Left cardiac atrium (tissue), 4 donors: ENCODE measurements at places on chromosomes 2 and 18.

- DNase-seq: no peak
Measured at GRCh38 chr2:159788253-159788652, 9.8 kb downstream of the CD302 start.

DNA sequence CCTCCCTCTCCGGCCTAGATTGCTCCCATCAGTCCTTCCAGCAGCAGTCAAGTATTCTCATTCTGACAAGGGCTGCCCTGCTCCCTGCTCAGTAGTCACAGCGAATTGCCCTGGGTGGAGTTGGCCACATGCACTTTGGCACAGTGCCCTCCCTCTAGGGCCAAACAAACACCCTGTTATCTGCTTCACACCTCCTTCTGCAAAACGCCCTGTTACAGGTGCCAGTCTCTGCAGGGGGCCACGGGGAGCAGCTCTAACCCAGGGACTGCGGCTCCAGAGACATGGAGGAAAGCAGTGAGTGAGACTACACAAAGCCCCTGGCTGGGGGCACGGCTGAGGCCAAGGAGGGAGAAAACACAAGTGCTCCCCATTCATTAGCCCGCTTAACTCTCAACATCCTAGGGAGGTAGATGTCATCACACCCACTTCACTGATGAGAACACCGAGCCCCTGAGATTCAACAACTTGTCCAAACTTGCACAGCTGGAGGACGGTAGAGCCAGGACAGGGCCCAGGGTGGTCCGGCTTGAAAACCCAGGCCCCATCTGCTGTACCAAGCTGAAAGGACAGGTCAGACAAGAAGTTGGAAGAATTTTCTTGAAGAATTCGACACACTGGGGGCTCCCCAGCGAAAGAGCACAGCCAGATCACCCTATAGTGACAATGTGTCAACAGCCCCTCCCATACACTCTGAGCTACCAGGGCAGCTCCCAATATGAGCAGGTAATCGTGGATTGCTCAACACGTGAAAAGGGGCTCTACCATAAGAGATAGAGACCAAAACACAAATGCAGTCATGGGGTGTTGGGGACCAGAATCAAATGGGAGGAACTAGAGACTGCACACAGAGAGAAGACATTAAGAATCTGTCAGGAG, 8.7 kb upstream of the TFCP2L1 start:
- no peak for DNase-seq

- no peak for DNase-seq
Measured at GRCh38 chr18:46096651-46097300, 1.3 kb downstream of the ATP5F1A start.

GRCh38 chr2:20457661-20458630, 11.1 kb downstream of the RHOB start:
- no peak for DNase-seq

DNA sequence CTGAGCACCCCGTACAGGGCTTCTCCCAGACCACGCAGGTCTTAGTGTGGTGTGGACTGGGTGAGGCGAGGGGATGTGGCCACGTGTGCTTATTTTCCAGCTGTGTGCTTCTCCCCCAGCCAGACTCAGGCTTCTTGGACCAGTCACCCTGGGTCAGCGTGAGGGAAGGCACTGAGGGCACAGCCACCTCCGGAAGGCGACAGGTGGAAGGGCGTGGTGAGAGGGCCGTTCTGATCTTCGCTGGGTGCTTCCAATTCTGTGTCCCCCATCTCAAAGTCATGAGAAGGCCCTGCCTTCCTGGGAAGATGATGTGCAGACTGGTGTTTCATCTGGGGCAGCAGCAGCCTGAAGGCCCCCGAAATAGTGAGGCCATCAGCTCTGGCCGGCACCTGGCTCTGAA, 169.7 kb upstream of the MYCN start:
- DNase-seq: no peak

- no peak for DNase-seq
Measured at GRCh38 chr2:170365686-170366085, 187.7 kb downstream of the MYO3B start.

GRCh38 chr2:161100211-161100895, 59.9 kb upstream of the TANK start:
- no peak for DNase-seq

GRCh38 chr2:3968736-3969135, 265.4 kb downstream of the DCDC2C start:
- no peak for DNase-seq

DNA sequence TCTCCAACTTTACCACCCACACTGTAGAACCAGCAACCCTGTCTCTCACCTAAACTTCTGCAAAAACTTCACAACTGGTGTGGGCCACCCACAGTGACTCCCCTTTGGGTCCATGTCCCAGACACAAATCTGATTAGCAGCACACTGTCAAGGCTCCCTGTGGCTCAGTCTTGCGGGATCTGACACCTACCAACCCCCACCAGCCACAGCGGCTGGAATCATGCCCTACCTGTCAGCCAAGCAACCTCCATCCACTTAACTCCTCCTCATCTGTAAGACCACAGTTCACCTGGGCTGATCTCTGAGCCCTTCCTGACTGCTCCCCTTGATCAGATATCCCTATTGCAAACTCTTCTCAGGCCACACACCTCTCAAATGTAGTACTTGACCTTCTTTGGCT, 14.6 kb downstream of the TCF4 start:
- no peak for DNase-seq

DNA sequence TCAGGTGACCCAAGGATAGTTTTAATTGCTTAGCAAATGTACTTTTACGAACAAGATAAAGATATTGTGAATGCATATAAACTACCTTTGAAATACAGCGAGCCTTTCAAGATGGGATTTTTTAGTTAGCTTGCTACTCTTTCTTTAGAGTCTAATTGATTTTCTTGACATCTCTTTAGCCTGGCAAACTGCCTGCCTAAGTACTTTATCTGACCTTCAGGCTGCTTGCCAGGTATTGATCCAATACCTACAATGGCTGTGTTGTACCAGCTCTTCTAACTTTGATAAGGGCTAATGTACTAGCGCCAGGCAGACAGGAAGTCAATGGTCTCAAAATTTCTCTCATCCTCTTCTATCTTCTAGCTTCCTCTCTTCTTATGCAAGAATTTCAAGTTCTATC, 414.4 kb upstream of the ACVR2A start:
- DNase-seq: no peak

- DNase-seq: no peak
Measured at GRCh38 chr2:231132129-231132528, 7.3 kb upstream of the HTR2B start.

DNA sequence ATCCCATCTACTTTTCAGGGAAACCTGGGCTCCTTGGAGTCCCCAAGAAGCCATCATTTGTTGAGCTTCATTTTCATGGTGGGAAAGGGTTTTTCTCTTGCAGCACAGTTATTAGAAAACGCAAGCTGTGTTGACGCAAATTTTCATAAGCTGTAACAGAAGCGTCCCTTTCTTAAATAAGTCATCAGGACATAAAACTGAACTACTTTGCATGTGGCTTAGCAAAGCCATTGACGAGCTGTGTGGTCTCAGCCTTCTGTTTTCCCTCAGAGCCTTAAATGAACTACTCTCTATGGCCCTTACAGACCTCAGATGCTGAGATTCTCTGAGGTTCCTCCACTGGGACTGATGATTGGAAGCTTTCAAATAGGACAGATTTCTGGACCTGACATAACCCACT, 85.1 kb downstream of the ARL4C start:
- DNase-seq: no peak

GRCh38 chr2:172967036-172967982, 108.3 kb upstream of the MAP3K20 start:
- no peak for DNase-seq

DNA sequence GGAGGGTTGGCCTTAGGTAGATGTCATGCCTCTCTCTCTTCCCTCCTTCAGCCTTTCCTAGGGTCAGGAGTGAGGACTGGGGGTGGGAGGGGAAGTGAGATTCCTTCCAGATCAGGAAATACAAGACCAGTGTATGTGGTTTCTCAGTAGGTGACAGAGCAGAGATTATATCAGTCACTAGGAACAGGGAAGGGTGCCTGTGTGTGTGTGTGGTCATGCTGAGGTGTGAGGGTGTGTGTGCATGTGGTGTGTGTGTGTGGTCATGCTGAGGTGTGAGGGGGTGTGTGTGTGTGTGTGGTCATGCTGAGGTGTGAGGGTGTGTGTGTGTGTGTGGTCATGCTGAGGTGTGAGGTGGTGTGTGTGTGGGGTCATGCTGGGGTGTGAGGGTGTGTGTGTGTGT, 259.8 kb downstream of the LOXHD1 start:
- no peak for DNase-seq

GRCh38 chr2:15708865-15709820, 117.5 kb downstream of the DDX1 start:
- DNase-seq: peak; percentile 46

DNA sequence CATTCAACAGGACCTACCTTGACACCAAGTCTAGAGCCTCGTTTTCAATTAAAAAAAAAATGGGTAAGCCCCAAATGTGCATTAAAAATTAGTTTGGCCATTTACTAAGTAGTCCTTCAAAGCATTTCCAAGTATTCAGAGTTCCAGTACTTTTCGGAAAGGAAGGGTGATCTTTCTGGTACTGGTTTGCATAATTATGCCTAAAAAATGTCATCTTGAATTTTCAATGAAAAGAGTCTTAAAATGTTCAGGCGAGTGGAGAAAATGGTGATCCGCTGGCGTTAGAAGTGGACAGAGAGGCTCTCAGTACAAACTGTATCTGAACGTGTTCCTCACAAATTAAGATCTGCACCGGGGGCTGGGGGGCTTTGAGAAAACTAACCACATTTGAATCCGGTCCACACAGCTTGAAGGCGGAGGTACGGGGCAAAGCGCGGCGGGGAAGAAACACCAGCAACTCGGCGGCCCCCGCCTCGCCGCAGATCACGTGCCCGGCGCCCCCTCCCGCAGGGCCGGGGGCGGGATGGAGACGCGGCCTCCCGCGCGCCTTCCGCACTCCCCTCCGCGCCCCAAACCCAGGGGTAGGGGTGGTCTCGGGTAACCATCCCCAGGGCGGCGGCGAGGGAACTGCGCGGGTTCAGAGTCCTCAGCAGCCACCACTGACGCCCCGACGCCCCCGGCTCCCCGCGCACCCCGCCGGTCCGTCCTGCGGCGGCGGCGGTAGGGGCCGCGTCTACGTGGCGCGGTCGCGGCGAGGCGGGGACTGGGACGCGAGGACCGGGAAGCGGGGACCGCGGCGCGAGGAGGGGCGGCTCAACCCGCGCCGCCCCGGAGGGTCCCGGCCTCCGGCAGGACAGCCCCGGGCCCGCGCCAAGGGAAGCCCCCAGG, 564 bp downstream of the LPIN2 start:
- DNase-seq: peak; percentile 53

DNA sequence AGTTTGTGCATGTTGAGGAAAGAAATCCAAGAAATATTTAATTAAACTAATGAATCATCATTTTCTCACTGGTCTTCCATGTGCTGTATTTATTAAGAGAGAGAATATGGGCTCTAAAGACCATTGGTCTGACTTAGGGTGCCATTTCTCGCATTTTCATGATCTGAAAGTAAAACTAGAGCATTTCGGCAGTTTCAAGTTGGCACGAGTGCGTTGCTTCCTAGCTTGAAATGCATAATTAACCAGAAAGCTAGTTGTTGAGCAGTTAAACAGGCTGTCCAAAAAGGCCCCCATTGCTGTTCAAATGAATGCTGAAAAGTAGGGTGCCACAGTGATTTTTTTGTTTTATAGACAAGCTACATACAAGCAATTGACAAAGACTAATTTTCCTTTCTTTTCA, 47.4 kb downstream of the SLC8A1 start:
- no peak for DNase-seq

- DNase-seq: no peak
Measured at GRCh38 chr2:10530607-10531239, 82.6 kb upstream of the ODC1 start.

- no peak for DNase-seq
Measured at GRCh38 chr2:206266130-206267125, 8.0 kb upstream of the ZDBF2 start.

- peak; percentile 82 for DNase-seq
Measured at GRCh38 chr2:25252291-25253152, 84.1 kb upstream of the POMC start.

DNA sequence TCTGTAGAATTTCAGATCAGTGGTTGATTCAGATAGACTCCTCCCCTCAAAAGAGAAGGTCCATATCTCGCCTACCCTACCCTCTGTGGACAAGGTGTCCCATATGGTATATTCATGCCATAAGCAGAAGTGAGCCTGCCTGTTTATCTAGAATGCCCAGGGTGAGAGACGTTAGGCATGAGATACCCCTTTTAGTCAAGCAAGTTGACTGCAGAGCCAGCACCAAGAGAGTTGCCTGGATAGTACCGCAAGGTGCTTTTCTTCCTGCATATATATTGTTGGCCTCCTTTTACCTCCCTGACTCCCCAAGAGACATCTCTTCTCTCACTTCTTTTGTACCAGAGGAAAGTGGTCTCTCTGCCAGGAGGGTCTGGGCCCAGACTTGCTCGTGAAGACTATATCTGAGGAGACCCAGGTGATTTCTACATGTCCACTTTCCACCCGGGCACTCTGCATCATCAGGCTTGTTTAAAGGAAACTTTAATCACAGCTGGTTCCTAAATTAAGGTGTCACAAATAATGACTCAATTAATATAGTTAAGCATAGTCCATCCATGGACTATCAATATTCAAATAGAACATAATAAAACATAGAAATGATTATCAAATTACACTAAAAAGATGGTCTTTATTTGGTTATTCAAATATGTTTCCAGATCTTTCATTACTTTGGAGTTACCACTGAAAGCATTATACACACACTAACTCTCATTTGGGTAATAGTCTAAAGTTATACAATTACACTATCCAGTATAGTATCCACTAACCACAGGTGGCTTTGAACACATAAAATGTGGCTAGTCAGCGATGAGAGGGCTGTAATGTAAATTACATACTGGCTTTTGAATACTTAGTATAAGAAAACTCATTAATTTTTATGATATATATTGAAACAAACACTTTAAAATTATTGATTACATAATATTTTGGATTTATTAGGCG, 4.1 kb downstream of the ITGA4 start:
- no peak for DNase-seq

DNA sequence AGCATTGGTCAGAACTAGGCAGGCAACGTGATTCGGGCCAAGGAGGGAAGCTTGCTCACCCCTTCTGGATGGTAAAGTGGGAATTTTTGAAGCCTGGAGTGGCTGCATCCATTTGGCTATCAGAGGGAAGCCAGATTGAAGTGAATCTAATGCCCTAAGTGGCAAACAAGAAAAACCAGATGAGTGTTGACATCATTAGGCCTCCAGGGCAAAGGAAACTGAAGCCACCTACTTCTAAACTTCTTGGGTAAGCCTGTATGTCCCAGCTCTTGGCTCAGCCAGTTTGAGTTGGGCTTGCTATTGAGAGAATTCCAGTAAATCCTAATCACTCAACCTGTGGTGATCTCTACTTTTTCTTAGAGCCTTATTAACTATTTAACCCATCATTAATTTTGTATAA, 20.9 kb downstream of the SOX11 start:
- no peak for DNase-seq

DNA sequence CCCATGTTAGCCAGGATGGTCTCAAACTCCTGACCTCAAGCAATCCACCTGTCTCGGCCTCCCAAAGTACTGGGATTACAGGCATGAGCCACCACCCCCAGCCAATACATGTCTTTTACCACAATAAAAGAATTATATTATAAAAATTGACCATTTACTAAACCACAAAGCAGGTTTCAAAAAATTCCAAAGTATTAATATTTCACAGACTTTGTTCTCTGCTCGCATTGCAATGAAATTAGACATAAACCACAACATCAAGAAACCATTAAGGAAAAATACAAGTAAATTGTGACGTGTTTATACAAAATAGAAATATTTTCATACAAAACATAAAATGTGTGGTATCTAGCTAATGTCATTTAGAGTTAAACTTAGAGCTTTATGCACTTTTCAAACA, 13.4 kb upstream of the MAPRE3 start:
- no peak for DNase-seq
